Tibial nerve (tissue), 4 donors: ENCODE measurements at places on chromosomes 5 and 9. TPM values are rescaled to one million over a fixed set of nuclear protein-coding genes. Genes with fewer than 3 reads are reported as not detected.

- no peaks in the 10 kb centered on the region for H3K27me3 ChIP-seq
- H3K27ac ChIP-seq = no peak overlapping the region
- H3K4me1 ChIP-seq = peaks cover 6% of the 10 kb centered on the region
- DNase-seq = peak; percentile 66
- H3K4me3 ChIP-seq = no peak overlapping the region
- H3K36me3 ChIP-seq = no peaks in the 10 kb centered on the region
These were observed 36.7 kb upstream of the ARRDC3 start for GRCh38 chr5:91419571-91420537.

DNA sequence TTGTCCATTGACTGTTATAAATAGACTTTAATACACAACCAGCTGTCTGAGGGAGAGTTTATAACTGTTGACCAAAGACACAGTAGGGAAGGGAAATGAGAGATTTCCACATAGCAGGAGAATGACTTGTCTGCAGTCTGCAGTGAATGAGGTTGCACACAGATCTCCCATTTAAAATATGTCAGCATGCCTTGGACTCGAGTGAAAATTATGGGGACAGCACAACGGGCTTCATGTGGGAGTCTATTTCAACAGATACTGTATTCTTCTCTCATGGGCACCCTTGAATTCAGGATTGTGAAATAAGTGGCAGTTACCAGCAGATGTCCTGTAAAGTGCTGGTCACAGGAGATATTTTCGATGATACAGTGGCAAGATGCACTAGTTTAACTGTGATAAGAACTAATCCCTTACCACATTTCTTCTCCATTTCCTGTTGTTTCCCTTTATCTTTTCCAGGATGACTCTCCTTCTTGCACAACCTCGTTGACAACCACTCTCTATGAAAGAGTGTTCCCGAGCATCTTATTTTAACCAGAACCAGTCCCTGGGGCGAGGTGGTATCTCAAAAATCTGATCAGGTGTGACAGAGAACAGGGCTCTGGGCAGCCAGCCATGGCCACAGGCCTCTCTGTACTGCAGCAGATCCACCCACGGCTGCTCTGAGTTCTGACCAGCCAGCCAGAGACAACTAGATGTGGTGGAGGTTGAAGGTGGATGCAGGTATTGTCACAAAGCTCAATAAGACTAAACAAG lies 51.5 kb upstream of the MAP3K1 start:
- H3K27ac ChIP-seq = peak overlapping the region; percentile 56
- no peaks in the 10 kb centered on the region for H3K27me3 ChIP-seq
- no peak for DNase-seq
- H3K36me3 ChIP-seq = no peaks in the 10 kb centered on the region
- H3K4me1 ChIP-seq = peaks cover 6% of the 10 kb centered on the region

- no peak for DNase-seq
- H3K4me1 ChIP-seq = peaks cover 6% of the 10 kb centered on the region
- no peaks in the 10 kb centered on the region for H3K27me3 ChIP-seq
- H3K4me3 ChIP-seq = no peak overlapping the region
These were observed 220.8 kb upstream of the RFX3 start for GRCh38 chr9:3746296-3747275.

DNA sequence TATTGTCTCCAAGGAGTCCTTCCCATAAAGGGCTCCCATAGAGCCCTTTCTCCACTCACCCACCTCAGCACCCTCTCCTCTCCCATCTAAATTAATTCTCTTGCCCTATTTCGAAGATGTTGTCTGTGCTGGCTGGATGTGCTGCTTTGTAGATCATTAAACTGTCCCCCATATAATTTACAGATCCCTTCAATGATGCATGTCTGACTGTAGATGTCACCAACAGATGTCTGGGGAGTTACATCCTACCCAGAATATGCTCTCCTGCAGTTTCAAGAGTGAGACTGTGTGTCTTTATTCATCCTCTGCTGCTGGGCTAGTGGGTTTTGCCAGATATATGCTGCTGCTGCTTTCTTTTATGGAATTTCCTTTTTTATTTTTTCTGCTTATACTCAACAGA lies 351.2 kb downstream of the MLLT3 start:
- no peaks in the 10 kb centered on the region for H3K4me1 ChIP-seq
- no peaks in the 10 kb centered on the region for H3K36me3 ChIP-seq
- H3K27me3 ChIP-seq = no peaks in the 10 kb centered on the region
- DNase-seq = no peak
- H3K27ac ChIP-seq = no peak overlapping the region
- H3K4me3 ChIP-seq = no peak overlapping the region

GRCh38 chr5:9415566-9415965 lies 130.3 kb downstream of the SEMA5A start:
- no peak overlapping the region for H3K27ac ChIP-seq
- H3K4me1 ChIP-seq = peaks cover 7% of the 10 kb centered on the region
- H3K36me3 ChIP-seq = no peaks in the 10 kb centered on the region
- DNase-seq = no peak
- H3K27me3 ChIP-seq = no peaks in the 10 kb centered on the region

DNA sequence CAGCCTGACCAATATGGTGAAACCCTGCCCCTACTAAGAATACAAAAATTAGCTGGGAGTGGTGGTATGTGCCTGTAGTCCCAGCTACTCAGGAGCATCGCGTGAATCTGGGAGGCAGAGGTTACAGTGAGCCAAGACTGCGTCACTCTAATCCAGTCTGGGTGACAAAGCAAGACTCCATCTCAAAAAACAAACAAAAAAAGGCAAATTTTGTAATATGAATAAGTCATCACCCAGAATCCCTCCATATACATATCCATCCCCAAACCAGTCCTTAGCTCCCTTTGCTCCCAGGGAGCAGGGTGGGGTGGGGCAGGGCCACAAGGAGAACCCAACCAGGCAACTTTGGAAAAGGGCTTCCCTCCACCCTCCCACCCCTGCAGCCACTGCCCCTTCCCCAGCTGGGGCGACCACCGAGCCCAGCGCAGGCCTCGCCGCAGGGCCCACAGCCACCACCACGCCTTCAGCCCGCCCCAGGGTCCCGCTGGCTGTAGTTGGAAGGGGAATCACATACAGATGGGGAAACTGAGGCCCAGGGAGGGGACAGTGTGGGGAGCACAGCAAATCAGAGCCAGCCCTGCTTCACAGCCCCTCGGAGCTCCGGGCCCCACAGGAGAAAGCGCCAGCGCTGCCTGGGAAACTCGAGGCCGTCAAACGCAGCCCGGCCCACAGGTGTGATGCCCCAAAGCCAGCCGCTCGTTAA lies 7.8 kb downstream of the NOTCH1 start:
- H3K36me3 ChIP-seq = peaks cover 19% of the 10 kb centered on the region
- H3K4me1 ChIP-seq = no peaks in the 10 kb centered on the region
- H3K27me3 ChIP-seq = no peaks in the 10 kb centered on the region
- H3K4me3 ChIP-seq = no peak overlapping the region
- peak overlapping the region; percentile 15 for H3K27ac ChIP-seq

- no peaks in the 10 kb centered on the region for H3K4me1 ChIP-seq
- H3K36me3 ChIP-seq = no peaks in the 10 kb centered on the region
- H3K4me3 ChIP-seq = no peak overlapping the region
These were observed 1401.4 kb downstream of the EFNA5 start for GRCh38 chr5:106269252-106269843.

- no peaks in the 10 kb centered on the region for H3K4me1 ChIP-seq
- H3K27me3 ChIP-seq = no peaks in the 10 kb centered on the region
- no peak overlapping the region for H3K4me3 ChIP-seq
- no peaks in the 10 kb centered on the region for H3K36me3 ChIP-seq
- H3K27ac ChIP-seq = no peak overlapping the region
These were observed 361.4 kb upstream of the POU5F2 start for GRCh38 chr5:94102849-94103248.

- no peaks in the 10 kb centered on the region for H3K4me1 ChIP-seq
- no peak for DNase-seq
- peaks cover 3% of the 10 kb centered on the region for H3K27me3 ChIP-seq
- no peaks in the 10 kb centered on the region for H3K36me3 ChIP-seq
These were observed 28.5 kb upstream of the PHF24 start for GRCh38 chr9:34929506-34930102.

GRCh38 chr5:82497242-82497641 lies 219.1 kb upstream of the RPS23 start:
- no peak overlapping the region for H3K27ac ChIP-seq
- no peaks in the 10 kb centered on the region for H3K27me3 ChIP-seq
- no peaks in the 10 kb centered on the region for H3K36me3 ChIP-seq
- no peak for DNase-seq
- no peak overlapping the region for H3K4me3 ChIP-seq

- no peaks in the 10 kb centered on the region for H3K36me3 ChIP-seq
- peak; percentile 8 for DNase-seq
- no peak overlapping the region for H3K4me3 ChIP-seq
- no peaks in the 10 kb centered on the region for H3K4me1 ChIP-seq
These were observed 155.4 kb upstream of the COL5A1 start for GRCh38 chr9:134486143-134486591.

DNA sequence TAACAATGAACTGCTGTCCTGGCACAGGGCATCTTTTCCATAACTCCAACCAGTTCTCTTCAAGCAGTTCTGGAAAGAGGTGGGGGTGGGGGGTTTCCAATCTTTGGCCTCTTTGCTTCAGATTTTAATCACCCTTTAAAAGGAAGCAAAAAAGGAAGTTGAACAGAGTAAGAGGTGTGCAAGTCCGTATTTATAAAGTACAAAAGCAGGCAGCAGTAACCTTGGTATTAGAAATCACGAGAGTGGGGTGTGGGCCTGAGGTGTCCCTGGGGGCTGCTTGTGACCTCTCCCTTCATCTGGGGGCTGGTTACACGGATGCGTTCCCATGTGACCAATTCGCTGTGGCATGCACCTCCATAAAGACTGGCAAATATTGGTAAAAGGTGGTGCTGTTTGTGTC lies 70.5 kb downstream of the PTCH1 start:
- no peak for DNase-seq
- H3K27me3 ChIP-seq = no peaks in the 10 kb centered on the region
- H3K36me3 ChIP-seq = peaks cover 13% of the 10 kb centered on the region
- no peaks in the 10 kb centered on the region for H3K4me1 ChIP-seq
- H3K27ac ChIP-seq = no peak overlapping the region

DNA sequence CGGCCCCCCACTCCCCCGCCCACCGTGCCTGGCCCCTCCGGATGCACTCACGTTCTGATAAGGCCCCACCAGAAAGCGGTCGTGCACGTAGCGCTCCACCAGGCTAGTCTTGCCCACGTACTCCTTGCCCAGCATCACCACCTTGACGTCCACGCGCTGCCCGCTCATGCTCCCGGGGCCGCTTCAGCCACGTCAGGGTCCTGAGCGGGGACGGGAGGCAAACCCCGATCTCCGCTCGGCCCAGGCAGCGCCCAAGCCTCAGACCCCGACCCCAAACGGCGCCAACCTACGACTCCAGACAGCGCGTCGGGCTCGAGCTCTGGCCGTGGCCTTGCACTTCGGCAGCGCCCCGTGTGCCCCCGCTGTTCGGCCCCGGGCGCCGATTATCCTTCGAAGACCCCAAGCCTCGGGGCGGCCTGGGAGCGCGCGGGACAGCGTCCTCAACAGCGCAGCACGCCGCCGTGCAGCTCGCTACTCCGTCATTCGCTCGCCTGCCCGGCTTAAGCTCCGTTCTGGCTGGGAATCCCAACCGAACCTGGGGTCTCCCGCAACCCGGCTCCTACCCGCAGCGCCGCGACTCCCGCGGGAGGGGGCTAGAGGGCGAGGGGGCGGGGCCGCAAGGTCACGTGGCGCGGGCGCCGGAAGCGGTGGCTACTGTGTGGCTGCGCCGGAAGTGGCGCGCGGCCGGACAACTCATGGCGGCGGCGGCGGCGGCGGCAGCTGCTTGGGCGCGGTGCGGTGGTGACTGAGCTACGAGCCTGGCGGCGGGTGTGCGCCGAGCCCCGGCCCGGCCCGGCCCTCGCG lies at the start of the genes PRELID1 and RAB24:
Gene PRELID1, plus strand, starts transcription at position 679 of the 804 bp plus-strand sequence. CDS start 187 bp downstream, outside the sequence.
Gene RAB24, minus strand, starts transcription at position 599 of the 804 bp plus-strand sequence. Its CDS starts 431 bp downstream, at position 168.
- H3K27ac ChIP-seq = peak within 1 kb of the TSS; percentile 18
- no peaks in the 10 kb centered on the region for H3K36me3 ChIP-seq
- H3K27me3 ChIP-seq = no peaks in the 10 kb centered on the region
- H3K4me3 ChIP-seq = peak within 1 kb of the TSS; percentile 56
- H3K4me1 ChIP-seq = no peaks in the 10 kb centered on the region

DNA sequence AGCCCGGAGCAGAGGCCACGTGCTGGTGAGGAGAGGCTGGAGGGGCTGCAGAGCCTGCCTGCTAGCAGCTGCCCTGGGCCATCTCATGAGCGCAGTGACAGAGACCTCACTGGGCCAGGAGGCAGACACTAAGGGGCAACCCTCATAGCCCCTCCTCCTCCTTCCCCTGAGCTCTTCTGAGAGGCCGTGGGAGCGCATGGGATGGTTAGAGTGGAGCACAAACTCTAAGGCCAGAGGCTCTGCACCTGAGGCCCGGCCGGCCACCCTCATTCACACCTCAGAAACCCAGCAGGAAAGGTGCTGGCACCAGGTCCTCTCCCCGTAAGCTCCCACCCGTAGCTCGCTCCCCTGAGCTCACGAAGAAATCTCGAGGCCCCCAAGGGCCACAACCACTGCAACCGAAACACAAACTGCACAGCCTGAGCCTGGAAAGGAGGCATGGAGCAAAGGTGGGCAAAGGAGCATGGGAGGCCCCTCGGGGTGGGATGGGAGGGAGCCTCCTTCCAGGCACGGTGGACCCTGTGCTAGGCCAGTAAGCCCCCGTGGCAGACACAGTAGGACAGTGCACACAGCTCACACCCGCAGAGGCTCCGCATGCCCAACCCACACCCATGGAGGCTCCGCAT lies 17.7 kb downstream of the CAMSAP1 start:
- no peaks in the 10 kb centered on the region for H3K36me3 ChIP-seq
- no peaks in the 10 kb centered on the region for H3K27me3 ChIP-seq
- H3K27ac ChIP-seq = no peak overlapping the region
- no peaks in the 10 kb centered on the region for H3K4me1 ChIP-seq
- no peak for DNase-seq
- no peak overlapping the region for H3K4me3 ChIP-seq

GRCh38 chr5:106393276-106393675 lies 1277.5 kb downstream of the EFNA5 start:
- peaks cover 5% of the 10 kb centered on the region for H3K4me1 ChIP-seq
- H3K27ac ChIP-seq = no peak overlapping the region
- DNase-seq = no peak
- no peaks in the 10 kb centered on the region for H3K36me3 ChIP-seq
- no peak overlapping the region for H3K4me3 ChIP-seq
- no peaks in the 10 kb centered on the region for H3K27me3 ChIP-seq

DNA sequence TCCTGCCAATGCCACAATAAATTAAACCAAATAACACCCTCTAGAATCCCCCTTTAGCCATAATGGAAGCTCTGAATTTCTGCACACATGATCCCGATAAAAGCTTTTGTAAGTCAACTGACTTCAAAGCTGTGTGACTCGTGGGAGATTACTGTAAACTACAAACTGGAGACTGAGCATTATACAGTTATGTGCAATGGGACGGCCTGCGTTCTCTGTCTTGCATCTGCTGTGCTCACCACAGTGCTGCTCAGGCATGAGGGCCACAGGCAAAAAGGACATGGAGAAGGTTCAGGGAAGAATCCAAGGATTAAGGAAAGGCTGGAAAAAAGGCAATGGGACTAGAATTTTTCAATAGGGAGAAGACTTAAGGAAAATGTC lies 184.2 kb downstream of the FANCC start:
- no peak overlapping the region for H3K27ac ChIP-seq
- no peak overlapping the region for H3K4me3 ChIP-seq
- DNase-seq = no peak

Gene CDC20B
- not detected for total RNA-seq

Gene ZSWIM6
- 14.7 TPM for total RNA-seq

Gene PCDHGA9
- total RNA-seq = 13.8 TPM

Gene CDO1
- 857 TPM for total RNA-seq

Gene FBXL17
- total RNA-seq = 19.0 TPM

Gene DEPDC1B
- total RNA-seq = 2.2 TPM

Gene NIPAL4
- 2.4 TPM for total RNA-seq
